NCI-H510A (cell line): ENCODE measurements at places on chromosomes 12 and 14.

DNA sequence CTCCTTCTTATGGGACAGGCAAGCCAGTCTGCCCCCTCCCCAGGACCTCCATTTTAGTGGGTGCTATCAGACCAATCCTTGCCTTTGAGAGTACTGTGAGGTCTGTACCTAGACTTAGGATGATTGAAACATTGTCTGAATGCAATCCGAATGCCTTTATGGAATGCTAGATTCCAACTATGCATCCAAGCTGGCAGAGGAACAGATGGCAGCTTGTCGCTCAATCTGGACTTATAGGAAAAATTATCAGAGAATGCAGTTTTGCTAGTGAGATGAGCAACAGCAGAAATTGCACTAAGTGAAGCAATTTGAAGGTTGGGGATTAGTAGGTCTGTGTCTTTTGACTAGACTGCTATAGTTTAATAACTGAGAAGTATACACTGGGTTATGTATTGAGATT lies 109.1 kb downstream of the DYRK2 start:
- no peak for DNase-seq

DNA sequence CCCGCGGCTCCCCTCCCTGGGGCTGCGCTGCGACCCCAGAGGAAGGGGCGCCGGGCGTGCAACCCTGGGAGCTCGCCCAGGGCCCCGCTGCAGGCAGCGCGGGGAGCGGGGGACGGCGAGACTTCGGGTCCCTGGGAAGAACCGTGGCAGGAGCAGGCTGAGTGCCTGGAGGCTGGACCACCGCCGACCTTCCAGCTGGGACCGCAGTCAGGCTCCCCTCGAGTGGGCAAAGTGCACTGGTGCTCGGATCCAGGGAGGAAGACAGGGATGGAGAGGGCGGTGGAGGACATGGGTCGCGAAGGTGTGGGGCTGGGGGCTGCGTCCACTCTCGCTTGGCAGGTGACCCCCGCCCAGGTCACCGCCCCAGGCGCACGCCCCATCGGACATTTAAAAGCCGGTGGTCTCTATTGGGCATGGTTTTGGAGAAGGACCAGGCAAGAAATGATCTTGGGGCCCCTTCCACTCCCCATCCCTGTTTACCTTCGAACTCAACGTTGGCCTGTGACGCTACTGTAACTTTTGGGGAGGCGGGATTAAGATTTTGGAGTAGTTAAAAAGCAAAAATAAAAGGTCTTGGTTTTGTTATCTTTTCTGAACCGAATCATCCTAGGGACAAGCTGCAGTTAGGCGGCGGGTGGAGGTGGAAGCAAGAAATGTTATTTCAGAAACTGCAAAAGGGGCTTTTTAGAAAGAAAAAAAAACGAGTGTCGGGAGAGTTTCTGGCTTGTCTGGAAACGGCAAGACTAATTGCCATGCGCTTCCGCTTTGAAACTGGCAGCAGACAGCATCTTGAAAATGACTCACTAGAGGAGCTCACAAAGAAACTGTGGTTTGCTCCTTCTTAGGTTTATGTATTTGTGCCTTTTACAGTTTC lies 1.0 kb downstream of the ELK3 start:
- DNase-seq: no peak

- DNase-seq: no peak
Observed at GRCh38 chr14:52235434-52235833, 32.1 kb upstream of the PTGDR start.

GRCh38 chr14:21233457-21234076 lies 35.7 kb downstream of the HNRNPC start:
- DNase-seq: no peak

- peak; percentile 67 for DNase-seq
Observed at GRCh38 chr12:99984271-99985128, at the start of gene ANKS1B. TSS of gene ANKS1B (minus strand) at chr12:99984936. CDS start at chr12:99984237, 699 bp downstream.
